GM03348 (cell line): ENCODE measurements at places on chromosomes 7 and 10.

DNA sequence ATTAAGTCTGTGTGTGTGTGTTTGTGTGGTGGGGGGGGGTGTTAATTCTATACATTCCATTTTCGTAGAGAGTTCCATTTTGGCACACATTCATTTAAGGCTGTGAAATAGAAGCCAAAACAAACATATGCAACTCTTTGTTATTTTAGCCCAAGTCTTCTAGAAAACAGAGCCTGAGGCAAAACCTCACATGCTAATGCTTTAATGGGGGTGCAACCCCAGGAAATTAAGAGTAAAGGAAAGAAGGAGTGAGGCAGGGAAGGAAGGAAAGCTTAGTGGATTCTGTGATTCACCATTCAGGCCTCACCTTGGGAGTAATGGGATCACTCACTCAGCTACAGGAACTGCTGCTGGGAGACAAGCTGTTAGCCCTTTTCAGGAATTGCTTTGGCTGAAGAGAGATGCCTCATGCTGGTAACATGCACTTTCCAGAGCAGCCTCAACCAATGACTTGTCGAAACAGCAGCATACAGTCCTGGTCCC, 73.0 kb upstream of the CTTNBP2 start:
- DNase-seq, result no peak

- DNase-seq, result no peak
Measured at GRCh38 chr7:133217773-133218172, 35.1 kb upstream of the EXOC4 start.

DNA sequence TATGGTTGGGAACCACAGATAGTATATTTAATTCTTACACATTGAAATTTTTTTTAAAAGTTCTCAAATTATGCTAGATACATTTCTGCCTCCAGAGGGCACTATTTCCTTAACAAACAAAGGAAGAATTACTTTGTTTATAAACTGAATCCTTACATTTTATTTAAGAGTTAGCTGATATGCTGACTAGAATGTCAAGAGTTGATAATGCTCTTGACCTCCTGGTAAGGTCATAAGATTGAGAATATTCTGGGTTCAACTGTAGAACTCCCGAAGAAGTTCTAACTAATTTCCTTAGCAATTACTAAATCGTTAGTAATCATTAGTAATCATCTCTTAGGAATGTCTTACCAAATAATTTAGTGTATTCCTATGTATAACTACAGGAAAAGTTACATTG, 95.3 kb upstream of the CYP26C1 start:
- peak; percentile 36 for DNase-seq

- DNase-seq, result no peak
Measured at GRCh38 chr7:122790132-122790531, 87.4 kb upstream of the RNF148 start.

DNA sequence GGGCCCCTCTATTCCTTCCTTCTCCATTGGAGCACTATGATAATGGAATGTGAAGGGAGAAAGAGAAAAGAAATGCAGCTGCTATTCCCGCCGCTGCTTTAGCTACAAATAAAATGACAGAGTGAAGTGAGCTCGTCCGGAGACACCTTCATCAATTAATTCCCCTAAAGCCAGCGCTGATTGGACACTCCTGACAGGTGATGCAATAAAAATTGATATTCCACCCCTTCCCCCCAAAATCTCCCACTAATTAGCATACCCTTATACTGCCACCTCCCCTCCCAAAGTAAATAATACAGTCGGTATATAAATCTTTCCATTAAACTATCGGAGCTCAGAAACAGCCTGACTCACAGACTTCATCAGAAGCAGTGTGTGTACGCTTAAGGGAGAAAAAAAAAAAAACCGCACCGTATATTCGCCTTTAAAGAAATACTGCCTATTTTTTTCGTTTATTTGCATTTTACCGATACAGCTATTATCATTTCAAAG, 7.3 kb downstream of the SKIDA1 start:
- no peak for DNase-seq

- DNase-seq, result peak; percentile 55
Measured at GRCh38 chr10:107442035-107442505, 277.6 kb upstream of the SORCS1 start.
